ENCODE measurements at places on chromosomes 7 and 10. TPM values are rescaled to one million over a fixed set of nuclear protein-coding genes. Genes with fewer than 3 reads are reported as not detected.

DNA sequence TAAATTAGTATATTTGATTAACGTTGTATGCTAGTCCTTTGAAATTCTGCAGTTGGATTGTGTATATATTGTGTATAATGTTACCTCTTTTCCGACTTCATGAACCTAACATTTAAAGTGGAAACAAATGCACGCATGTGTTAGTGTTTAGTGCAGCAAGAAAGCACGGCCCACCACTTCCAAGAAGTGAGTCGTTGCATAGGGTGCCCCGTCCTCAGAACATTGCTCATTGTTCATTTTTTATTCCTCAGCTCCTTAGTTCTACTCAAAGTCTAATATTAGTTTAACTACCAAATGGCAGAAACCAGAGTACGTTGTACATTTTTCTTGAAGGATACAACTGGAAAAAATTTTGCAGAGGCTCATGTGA is 407.6 kb downstream of the AUTS2 start:
- no peak for ATAC-seq

The NEUROD6 gene
- total RNA-seq, result not detected

DNA sequence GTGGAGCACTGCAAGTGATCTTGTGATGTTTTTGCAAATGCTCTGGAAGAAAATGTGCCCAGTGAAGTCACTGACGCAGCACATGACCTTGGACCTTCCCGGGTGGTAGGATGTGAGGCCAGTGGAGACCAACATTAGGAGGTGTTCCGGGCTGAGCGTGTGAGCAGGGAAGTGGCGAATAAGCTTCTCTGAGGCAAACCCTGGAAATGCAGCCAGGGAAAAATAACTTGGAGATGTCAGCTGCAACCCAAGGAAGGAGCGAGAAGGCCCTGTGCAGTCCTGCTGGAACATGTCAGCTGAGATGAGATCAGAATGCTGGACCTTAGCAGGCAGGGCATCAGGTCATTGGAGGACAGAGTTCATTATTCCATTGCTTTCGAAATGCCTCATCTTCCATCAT is 18.6 kb upstream of the SDK1 start:
- ATAC-seq, result peak; percentile 25

DNA sequence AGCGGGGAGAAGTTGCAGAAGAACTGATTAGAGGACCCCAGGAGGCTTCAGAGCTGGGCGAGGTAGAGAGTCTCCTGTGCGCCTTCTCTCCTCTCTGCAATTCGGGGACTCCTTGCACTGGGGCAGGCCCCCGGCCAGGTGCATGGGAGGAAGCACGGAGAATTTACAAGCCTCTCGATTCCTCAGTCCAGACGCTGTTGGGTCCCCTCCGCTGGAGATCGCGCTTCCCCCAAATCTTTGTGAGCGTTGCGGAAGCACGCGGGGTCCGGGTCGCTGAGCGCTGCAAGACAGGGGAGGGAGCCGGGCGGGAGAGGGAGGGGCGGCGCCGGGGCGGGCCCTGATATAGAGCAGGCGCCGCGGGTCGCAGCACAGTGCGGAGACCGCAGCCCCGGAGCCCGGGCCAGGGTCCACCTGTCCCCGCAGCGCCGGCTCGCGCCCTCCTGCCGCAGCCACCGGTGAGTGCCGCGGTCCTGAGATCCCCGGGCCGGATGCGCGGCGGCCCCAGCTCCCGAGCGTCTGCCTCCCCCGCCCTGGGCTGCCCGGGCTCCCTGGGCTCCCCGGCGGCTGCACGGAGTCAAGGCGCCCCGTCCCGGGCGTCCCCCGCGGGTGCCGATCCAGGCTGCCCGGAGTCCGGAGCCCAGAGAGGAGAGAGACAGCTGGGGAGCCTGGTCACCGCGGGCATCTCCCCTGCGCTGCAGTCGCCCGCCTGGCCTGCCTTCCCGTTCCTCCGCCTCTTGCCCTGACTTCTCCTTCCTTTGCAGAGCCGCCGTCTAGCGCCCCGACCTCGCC is at the start of gene PLAU:
PLAU (plus strand) TSS at position 369 of the 789 bp plus-strand sequence. CDS start 424 bp downstream, outside the sequence.
- ATAC-seq, result peak; percentile 62

DNA sequence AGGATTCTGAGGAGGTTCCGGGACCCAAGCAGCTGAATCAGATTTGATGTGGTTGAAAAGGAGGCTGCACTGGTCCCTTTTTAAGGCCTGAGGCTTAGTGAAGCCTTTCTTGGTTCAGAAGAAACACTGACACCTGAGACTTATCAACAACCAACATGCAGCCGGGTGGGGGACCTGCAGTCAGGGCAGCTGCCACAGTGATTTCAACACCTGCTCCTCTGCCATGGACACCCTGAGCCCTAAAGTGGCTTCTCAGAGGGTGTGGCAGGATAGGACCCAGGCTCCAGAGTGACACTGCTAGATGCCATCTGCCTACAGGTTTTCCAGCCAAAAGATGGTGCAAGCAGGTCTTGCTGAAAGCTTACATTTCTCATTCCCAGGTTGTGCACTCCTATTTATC is 99.3 kb downstream of the COL13A1 start:
- no peak for ATAC-seq

DNA sequence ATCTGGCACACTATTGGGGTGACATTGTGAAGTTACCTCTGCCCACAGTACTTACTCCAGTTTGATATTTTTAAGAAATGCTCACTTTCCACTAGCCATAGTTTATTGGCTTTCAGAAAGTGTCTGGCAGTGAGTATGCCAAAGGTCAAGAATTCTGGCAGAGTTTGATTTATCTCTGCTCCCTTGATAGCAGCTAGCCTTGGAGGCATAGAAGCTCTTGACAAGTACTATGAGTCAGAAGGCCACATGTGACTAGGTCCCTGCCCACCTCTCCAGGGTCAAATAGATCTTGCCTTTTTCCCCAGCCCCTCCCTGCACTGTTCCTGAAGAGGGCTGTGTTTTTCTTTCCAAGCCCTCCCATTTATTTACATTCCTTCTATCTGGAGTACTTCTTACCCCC is 202.2 kb downstream of the AUTS2 start:
- peak; percentile 44 for ATAC-seq

GRCh38 chr10:28734938-28735759 is 57.8 kb downstream of the BAMBI start:
- peak; percentile 89 for ATAC-seq

DNA sequence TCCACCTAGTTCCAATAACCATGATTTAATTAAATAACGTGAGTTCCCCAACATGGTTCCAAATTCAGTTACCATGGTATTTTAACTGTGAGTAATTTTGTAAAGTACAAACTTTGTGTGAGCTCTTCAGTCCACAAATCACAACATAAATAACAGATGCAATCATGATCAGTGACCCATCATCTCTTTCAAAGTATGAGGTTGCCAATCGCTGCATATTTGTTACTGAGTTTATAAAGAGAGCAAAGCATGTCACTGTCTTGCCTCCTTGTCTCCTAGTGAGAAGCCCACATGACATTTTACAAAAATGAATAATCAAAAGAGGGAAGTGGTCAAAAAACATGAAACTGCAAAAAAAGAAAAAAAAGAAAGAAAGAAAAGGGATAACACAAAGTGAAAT is 69.1 kb upstream of the PDSS1 start:
- ATAC-seq, result no peak

DNA sequence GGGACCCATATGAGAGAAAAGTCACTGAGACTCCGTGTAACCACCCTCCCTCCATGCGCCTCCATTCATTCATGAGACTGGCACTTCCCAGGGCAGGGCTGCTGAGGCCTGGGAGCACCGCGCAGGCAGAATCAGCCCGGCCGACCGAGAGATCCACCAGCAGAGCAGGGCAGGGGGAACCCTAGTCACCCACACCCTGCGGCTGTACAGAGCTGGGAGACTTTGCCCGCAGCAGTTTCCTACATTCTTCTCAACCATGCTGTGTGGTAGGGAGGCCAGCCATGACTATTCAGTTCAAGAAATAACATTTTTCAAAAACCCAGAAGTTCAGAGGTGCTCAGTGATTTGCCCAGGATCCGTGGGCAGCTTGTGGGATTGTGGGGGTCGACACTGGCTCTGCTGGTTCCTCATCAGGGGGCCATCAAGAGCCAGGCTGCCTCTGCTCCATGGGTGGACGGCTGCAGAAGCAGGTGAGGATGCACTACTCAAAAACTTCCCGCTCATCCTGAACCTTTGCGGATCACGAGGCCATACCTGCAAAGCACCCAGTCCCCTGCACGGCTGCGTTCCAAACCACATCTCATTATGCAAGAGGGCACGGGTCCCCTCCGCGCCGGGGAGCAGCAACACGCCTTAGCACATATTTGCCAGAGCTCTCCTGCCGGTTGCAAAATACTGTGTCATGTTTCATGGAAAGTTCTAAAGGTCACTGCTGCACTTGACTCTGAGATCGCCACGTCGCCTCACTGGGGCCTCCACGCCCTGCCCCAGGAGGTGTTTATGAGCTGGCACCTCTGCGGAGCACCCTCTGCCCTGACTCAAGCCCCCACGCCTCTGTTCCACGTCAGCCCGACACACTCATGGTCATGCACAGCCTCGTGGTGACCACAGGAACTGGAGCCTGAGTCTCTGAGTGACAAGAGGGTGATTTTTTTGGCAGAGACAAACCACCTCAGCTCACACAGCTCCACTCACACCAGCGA is 132.0 kb downstream of the PRKAG2 start:
- ATAC-seq, result peak; percentile 87
